ENCODE measurements at places on chromosomes 4 and X. TPM values are rescaled to one million over a fixed set of nuclear protein-coding genes. Genes with fewer than 3 reads are reported as not detected.

The FAM47A gene
- polyA plus RNA-seq, result not detected

The MAGEC3 gene
- polyA plus RNA-seq, result not detected

GRCh38 chrX:40240844-40241243, 143.1 kb upstream of the BCOR start:
- DNase-seq, result no peak
- H3K36me3 ChIP-seq, result no peaks in the 10 kb centered on the region
- H3K4me3 ChIP-seq, result no peak overlapping the region
- H3K27me3 ChIP-seq, result no peaks in the 10 kb centered on the region

DNA sequence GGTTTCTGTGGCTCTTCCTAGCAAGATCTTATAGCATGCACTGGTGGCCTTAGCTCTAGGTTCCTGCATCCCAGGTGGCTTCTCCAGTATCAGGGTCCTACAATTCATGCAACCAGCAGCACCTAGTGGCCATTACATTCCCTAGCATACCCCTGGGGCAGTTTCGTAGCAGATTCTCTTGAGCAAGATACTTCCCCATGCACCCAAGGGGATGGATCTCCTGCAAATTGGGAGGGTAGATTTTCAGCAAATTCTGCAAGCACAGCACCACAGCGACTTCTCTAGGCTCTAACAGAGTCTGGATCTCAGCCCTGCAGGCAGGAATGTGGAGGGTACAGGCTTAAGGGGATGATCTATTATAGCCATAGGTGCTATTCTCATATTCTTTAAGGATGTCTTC, 13.1 kb upstream of the SLC9B1 start:
- H3K27ac ChIP-seq, result no peak overlapping the region
- H3K4me3 ChIP-seq, result no peak overlapping the region
- H3K36me3 ChIP-seq, result no peaks in the 10 kb centered on the region
- no peaks in the 10 kb centered on the region for H3K27me3 ChIP-seq
- no peaks in the 10 kb centered on the region for H3K4me1 ChIP-seq

DNA sequence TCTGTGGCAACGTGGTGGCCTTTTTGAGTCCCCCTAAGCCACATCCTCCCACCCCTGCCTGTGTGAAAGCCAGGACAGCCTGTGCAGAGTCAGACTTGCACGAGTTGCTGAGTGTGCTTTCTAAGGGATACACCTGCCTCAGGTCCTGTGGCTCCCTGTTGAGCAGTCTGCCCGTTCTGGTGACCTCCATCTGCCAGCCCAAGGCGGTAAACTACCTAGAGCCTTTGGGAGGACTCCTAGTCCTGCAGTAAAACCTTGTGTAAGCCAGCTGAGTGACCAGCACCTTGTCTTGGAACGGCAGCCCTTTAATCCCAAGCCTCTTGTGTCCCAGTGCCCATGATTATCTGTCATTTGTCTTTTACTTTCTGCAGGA, 69.3 kb downstream of the NBDY start:
- H3K4me3 ChIP-seq, result no peak overlapping the region
- H3K4me1 ChIP-seq, result no peaks in the 10 kb centered on the region
- DNase-seq, result no peak
- no peaks in the 10 kb centered on the region for H3K27me3 ChIP-seq

- H3K4me1 ChIP-seq, result no peaks in the 10 kb centered on the region
- no peak for DNase-seq
- no peak overlapping the region for H3K4me3 ChIP-seq
- no peaks in the 10 kb centered on the region for H3K27me3 ChIP-seq
- no peaks in the 10 kb centered on the region for H3K36me3 ChIP-seq
Measured at GRCh38 chrX:41314881-41315280, 19.1 kb upstream of the DDX3X start.

- H3K27me3 ChIP-seq, result no peaks in the 10 kb centered on the region
- no peak overlapping the region for H3K27ac ChIP-seq
- H3K36me3 ChIP-seq, result no peaks in the 10 kb centered on the region
Measured at GRCh38 chr4:124640022-124640730, 72.4 kb downstream of the ANKRD50 start.

Data from kidney (tissue), 22 donors.